NB4 (cell line): ENCODE measurements at places on chromosomes 1 and 21.

- DNase-seq: no peak
Observed at GRCh38 chr1:227343206-227343605, 24.9 kb upstream of the CDC42BPA start.

- DNase-seq: peak; percentile 9
Observed at GRCh38 chr1:79777481-79778219, 771.1 kb upstream of the ADGRL4 start.

GRCh38 chr1:87111659-87112371, 197.4 kb downstream of the HS2ST1 start:
- DNase-seq: no peak

DNA sequence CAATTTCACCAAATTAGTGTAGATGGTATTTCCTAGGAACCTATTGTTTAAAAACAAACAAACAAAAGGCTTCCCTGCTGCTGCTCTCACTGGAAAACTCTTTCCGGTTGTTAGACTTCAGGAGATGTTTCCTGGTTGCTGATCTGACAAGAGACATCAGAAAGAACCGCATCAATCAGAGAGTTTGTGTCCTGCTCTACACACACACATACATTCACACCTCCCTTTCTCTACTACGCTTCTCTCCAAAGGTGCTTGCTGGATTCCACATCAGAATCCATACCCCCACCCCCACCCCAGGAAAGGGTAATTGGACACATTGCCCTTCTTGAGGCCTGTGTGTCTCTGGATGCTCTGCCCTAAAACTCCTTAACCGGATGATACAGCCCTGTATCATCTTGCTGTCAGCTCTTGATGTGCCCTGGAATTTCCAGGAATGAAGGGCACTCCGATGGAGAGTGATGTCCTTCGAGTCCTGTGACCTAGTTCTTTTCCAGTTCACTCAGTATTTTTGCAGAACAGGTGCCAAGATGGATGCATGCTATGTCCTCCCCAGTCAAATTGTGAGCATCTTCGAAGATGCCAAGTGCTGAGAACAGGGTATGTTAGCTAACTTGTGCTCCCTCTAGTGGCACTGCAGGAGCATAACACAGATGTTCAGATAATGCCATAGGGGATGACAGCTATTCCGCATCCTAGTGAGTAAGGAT, 113.7 kb upstream of the SLC35F3 start:
- DNase-seq: peak; percentile 59

GRCh38 chr1:220999872-221000863, 120.9 kb downstream of the HLX start:
- DNase-seq: peak; percentile 73

DNA sequence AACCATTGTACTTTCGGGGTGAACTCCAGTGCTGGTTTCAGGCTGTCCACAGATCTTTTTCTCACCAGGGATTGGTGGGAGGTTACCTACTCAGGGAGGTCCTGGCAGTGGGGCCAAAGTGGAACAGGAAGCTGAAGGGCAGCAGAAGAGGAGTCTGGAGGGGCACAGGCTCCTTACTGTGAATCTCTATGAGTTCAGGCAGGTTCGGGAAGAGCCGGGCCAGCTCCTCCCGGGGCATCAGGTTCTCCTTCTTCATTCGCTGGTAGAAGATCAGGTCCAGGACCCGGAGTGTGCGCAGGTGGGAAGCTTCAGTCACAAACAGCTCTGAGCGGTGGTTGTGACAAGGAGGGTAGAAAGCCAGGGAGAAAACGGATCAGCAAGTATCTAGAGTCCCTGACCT, 26.7 kb downstream of the LRRC71 start:
- no peak for DNase-seq

DNA sequence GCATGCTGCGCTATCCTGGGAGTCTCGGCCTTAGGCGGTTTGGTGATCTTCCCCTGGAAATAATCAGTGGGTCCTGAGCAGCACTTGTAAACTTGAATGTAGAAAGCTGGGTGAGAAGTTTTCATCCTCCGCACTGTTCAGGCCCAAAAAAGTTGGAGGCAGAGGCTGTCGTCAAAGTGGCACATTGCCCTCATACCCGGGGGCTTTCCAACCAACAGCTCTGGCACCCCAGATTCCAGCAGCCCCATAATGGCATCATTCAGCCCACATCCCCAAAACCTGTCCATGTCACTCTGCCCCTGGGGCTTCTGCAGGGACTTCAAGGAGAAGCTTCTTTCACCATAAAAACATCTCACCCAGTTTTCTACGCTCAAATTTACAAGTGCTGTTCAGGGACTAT, 59.3 kb downstream of the TOR1AIP2 start:
- DNase-seq: no peak

DNA sequence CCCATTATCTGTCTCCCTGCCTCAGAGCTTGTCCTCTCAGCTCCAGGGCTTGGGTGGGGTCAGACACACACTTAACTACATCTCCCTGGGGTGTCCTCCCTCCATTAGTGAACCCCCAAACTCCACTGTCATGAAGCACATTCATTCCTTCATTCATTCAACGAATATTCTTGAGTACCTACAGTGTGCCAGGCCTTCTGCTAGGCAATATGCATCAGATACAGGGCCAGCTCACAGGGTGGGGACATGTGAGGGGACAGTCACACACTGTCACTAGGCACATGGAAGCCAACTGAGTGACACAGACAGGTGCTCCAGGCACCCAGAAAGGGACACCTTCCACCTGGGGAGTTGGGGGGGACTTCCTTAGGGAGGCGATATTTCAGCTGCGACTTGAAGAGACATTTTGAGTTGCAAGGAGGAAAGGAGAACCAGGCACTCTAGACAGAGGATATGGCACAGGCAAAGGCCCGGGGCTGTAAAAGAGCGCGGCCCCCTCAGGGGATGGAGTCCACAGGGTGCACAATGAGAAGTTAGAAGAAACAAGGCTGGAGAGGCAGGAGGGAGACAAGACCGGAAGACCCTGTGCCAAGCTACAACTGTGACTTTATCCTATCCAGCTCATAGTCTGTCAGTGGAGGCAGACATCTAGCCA, 8.7 kb upstream of the S100A8 start:
- no peak for DNase-seq

- no peak for DNase-seq
Observed at GRCh38 chr1:110085671-110086070, 15.2 kb upstream of the ALX3 start.

- DNase-seq: peak; percentile 57
Observed at GRCh38 chr1:174258148-174258550, 98.8 kb downstream of the RABGAP1L start.

GRCh38 chr1:109535971-109536491, 3.6 kb upstream of the GPR61 start:
- no peak for DNase-seq

DNA sequence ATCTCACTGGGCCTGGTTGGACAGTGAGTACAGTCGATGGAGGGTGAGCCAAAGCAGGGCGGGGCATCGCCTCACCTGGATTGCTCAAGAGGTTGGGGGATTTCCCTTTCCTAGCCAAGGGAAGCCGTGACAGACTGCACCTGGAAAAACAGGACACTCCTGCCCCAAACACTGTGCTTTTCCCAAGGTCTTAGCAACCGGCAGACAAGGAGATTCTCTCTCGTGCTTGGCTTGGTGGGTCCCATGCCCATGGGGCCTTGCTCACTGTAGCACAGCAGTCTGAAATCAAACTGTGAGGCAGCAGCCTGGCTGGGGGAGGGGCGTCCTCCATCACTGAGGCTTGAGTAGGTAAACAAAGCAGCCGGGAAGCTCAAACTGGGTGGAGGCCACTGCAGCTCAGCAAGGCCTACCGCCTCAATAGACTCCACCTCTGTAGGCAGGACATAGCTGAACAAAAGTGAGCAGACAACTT, 11.3 kb downstream of the C1orf105 start:
- DNase-seq: no peak

- DNase-seq: no peak
Observed at GRCh38 chr1:39650431-39650830, 11.0 kb upstream of the HEYL start.
